Right ventricle myocardium superior (tissue), 1 donor: ENCODE measurements at places on chromosomes 5 and 9. TPM values are rescaled to one million over a fixed set of nuclear protein-coding genes. Genes with fewer than 3 reads are reported as not detected.

The CERT1 gene
- 32.1 TPM for total RNA-seq

DNA sequence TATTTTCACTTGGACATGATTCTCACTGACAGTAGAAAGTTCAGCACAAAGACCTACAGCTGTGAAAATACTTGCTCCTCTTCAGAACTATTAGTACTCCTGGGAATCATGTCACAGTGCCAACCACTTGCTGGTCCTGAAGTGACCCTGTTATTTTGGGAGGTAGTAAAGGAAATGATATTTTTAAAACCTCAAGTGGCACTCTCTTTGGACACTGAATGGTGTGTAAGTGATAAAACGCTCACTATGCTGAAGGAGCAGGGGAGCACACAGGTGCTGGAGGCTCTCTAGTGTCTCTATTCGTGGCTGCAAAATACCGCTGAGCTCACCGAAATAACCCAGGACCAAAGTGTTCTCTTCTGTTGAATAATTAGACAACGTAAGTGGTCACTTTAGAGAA is 76.9 kb upstream of the SPATA31D4 start:
- DNase-seq, result no peak

GRCh38 chr9:69199769-69200470 is 25.8 kb downstream of the TJP2 start:
- DNase-seq, result no peak

GRCh38 chr5:40431734-40432133 is 248.0 kb upstream of the PTGER4 start:
- no peak for DNase-seq

DNA sequence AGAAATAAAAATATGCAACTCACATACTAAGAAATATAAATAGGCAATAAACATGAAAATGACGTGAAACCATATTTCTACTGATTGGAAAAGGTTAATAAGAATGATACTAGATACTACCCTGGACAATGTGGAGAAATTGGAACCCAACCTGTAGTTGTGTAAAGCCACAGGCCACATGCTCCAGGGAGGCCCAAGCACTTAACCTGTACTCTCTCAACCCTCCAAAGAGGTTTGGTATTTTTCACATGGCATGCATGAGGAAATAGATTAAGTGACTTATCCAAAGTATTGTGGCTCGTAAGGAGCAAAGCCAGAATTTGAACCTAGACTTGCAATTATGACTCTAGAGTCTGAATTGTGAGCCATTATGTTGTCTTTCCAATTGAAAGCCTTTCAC is 13.4 kb downstream of the LIFR start:
- no peak for DNase-seq

DNA sequence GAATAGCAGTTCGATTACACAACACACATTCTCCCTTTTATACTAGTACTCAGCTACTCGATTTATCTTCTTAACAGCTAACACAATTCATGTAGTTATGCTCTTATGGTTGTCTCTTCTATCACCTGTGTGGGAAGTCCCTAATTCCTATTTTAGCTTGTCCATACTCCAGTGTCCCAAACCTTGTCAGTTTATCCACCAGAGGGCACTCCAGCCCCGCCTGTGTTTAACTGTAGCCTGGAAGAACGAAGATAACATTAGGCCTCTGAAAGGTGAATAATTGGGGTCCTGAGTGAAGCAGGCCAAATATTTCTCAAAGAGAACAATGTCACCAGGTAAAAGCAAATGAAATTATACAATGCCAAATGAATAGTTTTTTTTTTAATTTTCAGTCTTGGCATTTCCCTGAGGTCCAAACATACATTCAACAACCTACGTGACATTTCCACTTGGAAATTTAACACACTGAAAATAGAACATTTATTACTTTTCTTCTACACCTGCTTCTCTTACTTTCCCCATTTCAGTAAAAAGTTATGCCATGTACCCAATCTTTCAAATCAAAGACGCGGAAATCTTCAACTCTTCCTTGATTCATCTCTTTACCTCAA is 560.7 kb downstream of the HTR1A start:
- peak; percentile 47 for DNase-seq

DNA sequence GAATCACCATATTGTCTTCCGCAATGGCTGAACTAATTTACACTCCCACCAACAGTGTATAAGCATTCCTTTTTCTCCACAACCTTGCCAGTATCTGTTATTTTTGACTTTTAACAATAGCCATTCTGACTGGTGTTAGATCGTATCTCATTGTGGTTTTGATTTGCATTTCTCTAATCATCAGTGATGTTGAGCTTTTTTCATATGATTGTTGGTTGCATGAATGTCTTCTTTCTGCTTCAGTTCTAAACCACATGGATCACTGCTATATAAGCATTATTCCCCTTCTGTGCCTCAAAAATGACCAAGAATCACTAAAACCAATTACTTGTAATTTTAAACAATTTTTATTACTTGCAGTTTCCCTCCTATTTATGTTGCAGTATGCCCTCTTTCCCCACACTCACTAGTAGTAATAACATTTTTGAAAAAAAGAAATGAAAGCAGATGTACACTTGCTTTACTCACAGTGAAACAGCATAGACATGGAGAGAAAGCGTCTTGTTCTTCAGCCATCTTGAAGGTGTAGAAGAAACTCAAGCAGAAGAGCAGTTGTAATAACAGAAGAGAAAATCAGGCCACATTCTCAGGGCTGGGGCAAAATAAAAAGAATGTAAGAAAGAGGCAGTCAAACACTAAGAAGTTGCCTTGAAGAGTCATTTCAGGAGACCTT is 4.5 kb upstream of the TMEM252 start:
- no peak for DNase-seq

DNA sequence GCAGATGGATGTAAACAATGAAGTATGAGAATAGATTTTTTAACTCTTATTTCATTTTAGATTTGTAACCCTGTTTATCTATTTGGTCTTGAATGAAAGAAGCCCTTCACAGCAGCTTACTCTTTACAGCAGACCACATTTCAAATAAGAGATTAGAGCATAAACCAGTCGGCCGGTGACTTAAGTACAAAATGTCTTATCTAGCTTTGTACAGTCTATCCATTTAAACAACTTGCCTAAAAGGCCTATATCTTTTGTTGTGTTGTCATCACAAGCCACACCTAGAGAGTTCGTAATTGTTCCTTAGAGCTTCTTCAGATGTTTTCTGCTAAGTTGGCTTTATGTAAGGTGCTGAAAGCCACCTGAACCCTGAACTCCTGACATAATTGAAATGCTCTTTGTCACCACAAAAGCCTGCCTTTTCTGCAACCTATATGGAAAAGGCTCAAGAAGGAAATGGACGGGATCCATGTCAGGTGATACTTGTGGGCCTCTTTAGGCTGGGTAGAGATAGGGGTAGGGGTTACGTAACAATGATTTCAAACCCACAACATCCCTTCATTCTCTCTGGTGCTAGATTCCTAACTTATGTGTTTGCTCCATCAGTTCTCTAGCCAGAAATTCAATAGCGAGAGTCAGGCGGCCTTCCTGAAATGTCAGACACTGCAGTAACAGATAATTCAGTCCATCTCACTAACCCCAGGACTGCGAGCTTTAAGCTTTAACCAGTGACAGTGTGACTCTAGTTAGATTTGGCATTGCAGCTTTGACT is 162.5 kb downstream of the CD180 start:
- no peak for DNase-seq

The CAVIN4 gene
- 66.6 TPM for total RNA-seq

DNA sequence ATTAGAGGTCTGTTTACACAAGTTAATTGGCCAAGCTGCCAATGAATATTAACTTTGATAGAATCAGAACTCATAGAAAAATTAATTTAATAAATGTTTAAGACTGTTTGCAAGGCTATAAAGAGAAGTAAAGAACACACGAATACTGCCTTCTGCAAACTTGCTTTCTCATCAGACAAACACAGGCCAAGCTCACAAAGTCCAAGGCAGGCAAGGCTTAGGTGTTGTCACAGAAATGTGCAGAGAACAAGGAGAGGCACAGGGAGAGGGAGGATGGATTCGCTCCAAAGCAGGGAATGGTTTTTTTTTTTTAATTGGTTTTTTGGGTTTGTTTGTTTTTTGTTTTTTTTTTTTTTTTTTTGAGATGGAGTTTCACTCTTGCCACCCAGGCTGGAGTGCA is 43.4 kb downstream of the RETREG1 start:
- DNase-seq, result no peak

GRCh38 chr5:150400316-150401075 is 12.2 kb downstream of the CD74 start:
- no peak for DNase-seq

DNA sequence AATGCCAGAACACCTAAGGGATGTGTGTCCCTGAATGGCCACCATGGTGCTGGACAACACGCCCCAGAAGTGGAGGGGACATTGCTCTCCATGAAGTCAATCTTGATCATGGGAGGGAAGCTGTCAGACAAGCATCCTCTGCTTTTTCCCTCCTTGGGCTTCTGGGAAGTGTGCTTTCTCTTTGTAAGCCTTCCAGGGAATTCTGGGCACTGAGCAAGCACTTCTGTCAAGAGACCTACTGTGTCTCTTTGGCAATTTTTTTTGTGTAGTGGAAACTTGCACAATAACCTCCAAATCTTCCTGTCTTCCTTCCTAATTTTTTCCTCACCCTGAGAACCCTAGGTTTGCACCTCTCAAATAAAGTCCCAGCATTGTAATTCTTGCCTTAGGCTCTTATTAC is 132.0 kb downstream of the SEC61B start:
- no peak for DNase-seq

The ST8SIA4 gene
- total RNA-seq, result 2.9 TPM

DNA sequence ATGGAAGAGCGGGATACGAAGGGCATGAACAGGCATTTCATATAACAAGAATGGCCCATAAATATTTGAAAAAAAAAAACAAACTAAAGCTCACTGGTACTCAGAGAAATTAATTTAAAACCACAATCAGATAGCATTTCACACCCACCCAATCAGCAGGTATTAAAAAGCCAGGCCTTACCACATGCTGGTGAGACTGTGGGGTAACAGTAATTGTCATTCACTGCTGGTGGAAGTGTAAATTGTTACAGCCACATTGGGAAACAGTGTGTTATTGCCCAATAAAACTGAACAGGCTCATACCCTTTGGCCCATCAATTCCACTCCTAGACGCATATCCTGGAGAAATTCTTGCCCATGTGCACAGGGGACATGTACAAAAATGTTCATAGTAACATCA is 66.0 kb downstream of the PLAC8L1 start:
- DNase-seq, result no peak

The MARCOL gene
- total RNA-seq, result not detected

DNA sequence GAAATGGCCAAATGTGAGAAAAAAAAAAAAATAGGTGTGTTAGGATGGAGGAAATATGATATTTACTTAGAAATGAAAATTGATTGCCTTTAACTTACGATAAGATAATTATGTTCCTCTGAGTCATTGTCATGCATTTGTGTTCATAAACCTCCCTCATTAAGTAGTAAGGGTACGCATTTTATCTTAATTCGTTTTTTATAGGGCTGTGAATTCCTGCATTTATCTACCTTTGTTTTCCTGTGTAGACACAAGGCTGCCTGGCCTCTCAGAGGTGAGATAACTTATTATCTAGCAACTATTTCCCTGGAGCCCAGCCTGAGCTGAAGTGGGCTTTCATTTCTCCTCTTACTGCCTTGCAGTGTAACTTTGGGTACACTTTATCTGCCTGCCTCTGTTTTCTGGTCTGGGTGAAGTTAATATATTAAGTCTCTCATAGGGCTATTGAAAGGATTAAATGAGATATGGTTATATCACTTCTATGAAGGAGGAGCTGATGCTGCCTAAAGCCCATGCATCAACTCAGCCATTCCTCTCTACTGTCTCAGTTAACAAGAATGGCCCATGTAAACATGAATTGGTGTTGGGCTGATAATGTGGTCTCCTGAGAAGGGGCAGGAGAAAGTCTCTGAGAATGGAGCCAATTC is 103.8 kb upstream of the KLF4 start:
- no peak for DNase-seq

GRCh38 chr9:72574156-72574810 is 52.9 kb downstream of the TMC1 start:
- DNase-seq, result no peak

DNA sequence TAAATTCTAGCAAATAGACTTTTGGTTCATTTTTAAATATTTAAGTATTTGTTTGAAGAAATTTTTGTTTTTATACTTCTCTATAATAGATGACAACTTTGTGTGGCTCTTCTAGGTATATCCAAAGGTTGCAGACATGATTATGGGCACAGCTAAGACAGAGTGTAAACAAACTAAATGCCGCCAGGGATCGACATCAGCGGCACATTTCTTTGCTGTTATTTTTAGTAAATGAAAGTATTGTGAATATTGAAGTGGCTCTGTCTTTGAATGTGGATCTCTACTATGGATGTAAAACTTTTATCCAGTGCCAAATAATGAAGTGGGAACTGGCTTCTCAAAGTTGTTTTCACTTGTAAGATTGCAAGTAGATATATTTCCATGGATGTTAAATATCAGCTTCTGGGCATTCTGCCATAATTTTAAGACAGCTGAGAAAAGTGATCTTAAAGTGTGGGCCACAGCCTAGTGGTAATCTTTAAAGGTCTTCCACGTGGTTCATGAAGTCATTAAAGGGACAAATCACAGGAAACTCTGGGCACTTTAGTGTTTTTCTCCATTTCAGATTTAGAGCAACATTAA is 589.9 kb downstream of the ZNF608 start:
- DNase-seq, result no peak

DNA sequence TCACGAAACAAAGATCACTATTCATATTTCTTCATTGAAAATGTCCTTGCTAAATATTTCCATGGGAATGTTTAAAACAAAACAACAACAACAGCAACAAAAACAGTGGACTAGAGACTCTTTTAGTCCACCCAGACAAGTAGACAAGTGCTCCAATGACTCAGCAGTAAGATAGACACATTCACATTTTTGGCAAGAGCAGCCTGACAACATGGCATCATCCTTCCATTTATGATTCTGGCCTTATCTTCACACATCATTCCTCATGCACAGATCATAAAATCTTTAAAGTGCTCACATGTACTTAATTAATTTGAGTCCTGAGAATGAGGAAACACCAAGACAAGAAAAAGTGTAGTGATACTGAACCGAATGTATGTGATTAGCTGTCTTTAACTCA is 132.6 kb upstream of the PDE4D start:
- DNase-seq, result no peak

GRCh38 chr9:8011974-8012373 is 212.4 kb upstream of the DMAC1 start:
- DNase-seq, result no peak
